ENCODE measurements at places on chromosomes 3 and 15. TPM values are rescaled to one million over a fixed set of nuclear protein-coding genes. Genes with fewer than 3 reads are reported as not detected.

The HRG gene
- total RNA-seq = not detected

The RLBP1 gene
- total RNA-seq = 0.16 TPM

The AGBL1 gene
- not detected for total RNA-seq

The ZWILCH gene
- total RNA-seq = 51.9 TPM

The DOCK3 gene
- 0.29 TPM for total RNA-seq

The CACNA1D gene
- not detected for total RNA-seq
